Activated CD4-positive, alpha-beta T cell treated with anti-CD3 and anti-CD28 coated beads, Interleukin-2, amount 10 ng/mL, durations not matched to agents 7 days and 5 days (primary cell): ENCODE measurements at places on chromosomes 6 and 20. TPM values are rescaled to one million over a fixed set of nuclear protein-coding genes. Genes with fewer than 3 reads are reported as not detected.

- H3K4me3 ChIP-seq, result no peak overlapping the region
- H3K27me3 ChIP-seq, result no peaks in the 10 kb centered on the region
- DNase-seq, result no peak
- H3K36me3 ChIP-seq, result peaks cover 4% of the 10 kb centered on the region
- no peaks in the 10 kb centered on the region for H3K4me1 ChIP-seq
- H3K27ac ChIP-seq, result no peak overlapping the region
Observed at GRCh38 chr6:144619966-144620365, 334.8 kb downstream of the UTRN start.

DNA sequence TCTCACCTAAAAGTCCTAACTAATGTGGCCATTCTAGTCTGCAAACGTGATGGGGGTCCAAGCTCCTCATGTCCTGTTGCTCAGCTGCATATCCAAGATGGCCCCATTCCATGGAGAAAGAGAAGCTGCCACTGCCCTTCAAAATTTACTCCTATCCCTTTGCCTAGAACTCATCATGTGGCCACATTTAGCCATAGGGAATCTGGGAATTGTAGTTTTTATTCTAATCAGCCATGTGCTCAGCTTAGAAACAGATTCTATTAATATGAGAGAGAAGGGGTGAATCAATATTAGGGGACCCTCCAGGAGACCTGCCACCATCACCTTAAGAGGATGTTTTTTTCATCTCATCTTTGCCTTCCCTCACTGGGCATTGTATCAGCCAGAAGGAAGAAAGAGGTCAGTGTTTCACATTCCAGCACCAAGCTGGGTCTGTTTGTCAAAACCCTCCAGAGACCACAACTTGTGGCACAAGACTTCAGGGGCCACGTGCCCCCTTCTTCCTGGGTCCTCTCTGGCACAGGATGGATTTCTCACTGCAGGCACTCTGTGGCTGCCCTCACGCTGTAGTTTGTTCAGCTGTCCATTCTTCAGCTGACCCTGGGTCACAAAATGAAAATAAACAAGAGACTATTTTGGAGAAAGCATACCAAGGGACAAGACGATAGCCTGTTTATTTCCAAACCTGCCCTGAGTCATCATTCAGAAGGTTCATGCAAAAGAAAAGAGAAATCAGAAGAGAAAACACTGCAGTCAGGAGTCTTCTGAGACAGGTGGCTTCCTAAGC is 172.0 kb downstream of the EYA2 start:
- H3K27ac ChIP-seq, result no peak overlapping the region
- H3K27me3 ChIP-seq, result peaks cover 7% of the 10 kb centered on the region
- H3K36me3 ChIP-seq, result no peaks in the 10 kb centered on the region

- H3K4me3 ChIP-seq, result no peak overlapping the region
- no peak for DNase-seq
- H3K27me3 ChIP-seq, result no peaks in the 10 kb centered on the region
- H3K27ac ChIP-seq, result peak overlapping the region; percentile 64
- peaks cover 35% of the 10 kb centered on the region for H3K36me3 ChIP-seq
Observed at GRCh38 chr6:151399679-151400078, 8.3 kb upstream of the ZBTB2 start.

GRCh38 chr6:147712841-147713240 is 204.4 kb downstream of the SAMD5 start:
- H3K36me3 ChIP-seq, result no peaks in the 10 kb centered on the region
- DNase-seq, result no peak

DNA sequence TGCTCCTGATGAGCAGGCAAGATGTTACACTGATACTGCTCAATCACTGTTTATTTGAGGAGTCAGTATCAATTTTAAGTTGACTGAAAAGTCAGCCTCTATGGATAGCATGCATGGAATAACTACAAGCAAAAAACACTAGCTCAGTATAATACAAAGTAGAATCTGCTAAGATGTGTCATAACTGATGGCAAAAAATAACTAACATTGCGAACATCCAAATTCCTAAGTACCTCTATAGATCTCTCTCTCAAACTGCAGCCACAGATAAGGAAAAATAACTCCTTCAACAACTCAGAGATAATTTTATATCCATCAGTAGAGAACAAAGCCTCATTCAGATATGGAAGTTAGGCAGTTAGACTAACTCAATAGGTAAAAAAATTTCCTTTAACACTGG is 16.3 kb downstream of the HDAC2 start:
- no peak for DNase-seq
- no peak overlapping the region for H3K4me3 ChIP-seq
- peaks cover 32% of the 10 kb centered on the region for H3K36me3 ChIP-seq
- no peak overlapping the region for H3K27ac ChIP-seq
- no peaks in the 10 kb centered on the region for H3K27me3 ChIP-seq

GRCh38 chr6:156390621-156391020 is 386.6 kb upstream of the ARID1B start:
- H3K4me3 ChIP-seq, result no peak overlapping the region
- H3K4me1 ChIP-seq, result peaks cover 32% of the 10 kb centered on the region
- peaks cover 15% of the 10 kb centered on the region for H3K27me3 ChIP-seq
- no peak for DNase-seq
- H3K27ac ChIP-seq, result no peak overlapping the region

DNA sequence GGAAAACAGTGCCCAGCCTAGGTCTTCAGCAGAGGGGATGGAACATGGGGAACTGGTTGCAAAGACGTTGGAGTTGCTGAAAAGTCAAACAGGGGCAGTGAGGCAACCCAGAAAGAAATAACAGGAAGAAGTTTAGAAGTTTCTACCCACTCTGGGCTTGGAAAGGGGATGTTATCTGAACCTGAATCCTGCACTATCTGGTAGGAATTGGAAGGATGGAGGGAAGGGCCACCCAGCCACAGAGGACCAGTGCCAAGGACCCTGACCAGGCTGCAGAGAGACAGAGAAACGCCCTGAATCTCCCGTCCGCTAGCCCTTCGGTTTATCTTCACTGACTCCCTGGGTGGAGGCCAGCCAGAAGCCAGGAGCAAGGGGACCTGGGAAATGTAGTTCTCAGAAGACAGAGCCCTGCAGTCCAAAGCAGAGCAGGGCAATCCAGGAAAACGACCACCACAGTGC is 217.3 kb upstream of the RREB1 start:
- no peaks in the 10 kb centered on the region for H3K36me3 ChIP-seq
- H3K4me1 ChIP-seq, result peaks cover 2% of the 10 kb centered on the region
- H3K4me3 ChIP-seq, result no peak overlapping the region
- DNase-seq, result no peak

DNA sequence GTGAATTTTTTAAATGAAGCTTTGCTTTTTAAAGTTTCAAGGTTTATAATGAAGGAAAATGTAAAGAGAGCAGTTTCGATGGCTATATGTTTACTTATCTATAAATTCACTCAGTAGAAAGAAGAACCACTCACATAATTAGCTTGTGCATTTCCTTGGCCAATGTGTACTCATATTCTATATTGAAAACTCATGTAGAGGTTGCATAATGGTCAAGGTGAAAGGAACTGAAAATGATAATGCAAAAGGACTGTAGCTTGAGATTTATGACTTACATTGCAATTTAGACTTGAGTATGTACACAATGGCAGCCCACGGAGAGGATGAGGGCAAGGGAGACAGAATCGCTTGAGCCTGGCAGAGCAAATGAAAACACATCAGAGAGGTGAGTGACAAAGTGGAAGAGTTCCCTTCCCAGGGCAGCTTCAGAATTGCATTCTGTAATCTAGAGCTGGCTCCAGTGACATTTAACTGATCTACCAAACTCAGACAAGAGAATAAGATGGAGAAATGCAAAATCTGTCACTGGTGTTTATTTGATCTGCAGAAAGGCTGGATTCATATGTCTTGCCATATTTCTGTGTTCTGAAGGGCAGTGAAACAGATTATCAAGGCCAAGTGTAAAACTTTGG is 191.8 kb downstream of the TMEM200A start:
- no peak overlapping the region for H3K27ac ChIP-seq
- H3K36me3 ChIP-seq, result peaks cover 4% of the 10 kb centered on the region
- H3K4me1 ChIP-seq, result peaks cover 12% of the 10 kb centered on the region
- DNase-seq, result no peak
- no peak overlapping the region for H3K4me3 ChIP-seq

DNA sequence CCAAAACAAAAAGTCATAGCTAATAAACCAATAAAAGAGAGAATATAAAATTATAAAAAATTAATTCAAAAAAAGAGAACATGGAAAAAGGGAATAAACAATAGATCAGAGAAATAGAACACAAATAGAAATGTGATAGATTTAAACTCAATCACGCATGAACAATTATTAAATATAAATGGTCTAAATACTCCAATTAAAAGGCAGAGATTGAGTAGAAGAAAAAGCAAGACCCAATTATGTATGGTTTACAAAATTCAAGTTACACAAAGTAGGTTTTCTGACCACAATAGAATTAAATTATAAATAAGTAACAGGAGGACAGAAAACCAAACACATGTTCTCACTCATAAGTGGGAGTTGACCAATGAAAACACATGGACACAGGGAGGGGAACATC is 36.4 kb upstream of the MAN1A1 start:
- H3K4me1 ChIP-seq, result no peaks in the 10 kb centered on the region
- H3K4me3 ChIP-seq, result no peak overlapping the region
- H3K27me3 ChIP-seq, result no peaks in the 10 kb centered on the region

DNA sequence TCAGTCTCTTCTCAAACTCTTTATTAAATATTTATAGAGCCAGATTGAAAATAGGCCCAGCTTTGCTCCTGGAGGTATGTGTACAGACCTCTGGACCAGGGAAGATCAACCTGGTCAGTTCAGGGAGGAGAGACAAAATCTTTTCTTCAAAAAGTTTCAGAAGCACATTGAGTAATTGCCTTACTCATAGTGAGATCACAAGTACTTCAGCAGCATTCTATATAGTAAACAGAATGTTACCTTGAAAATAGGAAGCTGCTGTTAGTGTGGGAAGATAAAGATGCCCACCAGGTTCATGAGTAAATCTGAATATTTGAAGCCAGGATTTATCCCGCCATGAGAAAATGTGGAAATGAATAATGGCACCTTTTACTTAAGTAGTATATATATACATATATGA is 665.9 kb upstream of the CITED2 start:
- H3K27me3 ChIP-seq, result no peaks in the 10 kb centered on the region
- H3K4me3 ChIP-seq, result no peak overlapping the region
- H3K4me1 ChIP-seq, result no peaks in the 10 kb centered on the region
- H3K27ac ChIP-seq, result no peak overlapping the region
- H3K36me3 ChIP-seq, result no peaks in the 10 kb centered on the region

DNA sequence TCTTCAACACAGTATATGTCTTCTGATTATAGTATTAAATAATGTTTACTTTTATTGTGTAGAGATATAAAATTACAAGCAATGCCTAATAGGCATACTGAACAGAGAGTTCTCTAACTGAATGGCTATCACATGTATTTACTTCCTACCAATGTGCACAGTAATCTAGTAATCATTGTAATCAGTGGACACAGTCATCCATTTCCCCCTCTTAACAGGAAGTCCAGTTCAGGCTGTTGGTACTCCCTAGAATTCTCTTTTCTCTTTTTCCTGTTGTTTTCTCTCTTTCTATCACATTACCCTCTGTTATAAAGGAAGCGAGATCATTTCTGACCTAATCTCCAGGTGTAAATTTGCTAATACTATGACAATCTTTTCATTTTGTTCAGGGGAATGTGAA is 172.5 kb downstream of the HTR1B start:
- DNase-seq, result no peak
- no peaks in the 10 kb centered on the region for H3K36me3 ChIP-seq
- no peak overlapping the region for H3K4me3 ChIP-seq
- H3K4me1 ChIP-seq, result no peaks in the 10 kb centered on the region

DNA sequence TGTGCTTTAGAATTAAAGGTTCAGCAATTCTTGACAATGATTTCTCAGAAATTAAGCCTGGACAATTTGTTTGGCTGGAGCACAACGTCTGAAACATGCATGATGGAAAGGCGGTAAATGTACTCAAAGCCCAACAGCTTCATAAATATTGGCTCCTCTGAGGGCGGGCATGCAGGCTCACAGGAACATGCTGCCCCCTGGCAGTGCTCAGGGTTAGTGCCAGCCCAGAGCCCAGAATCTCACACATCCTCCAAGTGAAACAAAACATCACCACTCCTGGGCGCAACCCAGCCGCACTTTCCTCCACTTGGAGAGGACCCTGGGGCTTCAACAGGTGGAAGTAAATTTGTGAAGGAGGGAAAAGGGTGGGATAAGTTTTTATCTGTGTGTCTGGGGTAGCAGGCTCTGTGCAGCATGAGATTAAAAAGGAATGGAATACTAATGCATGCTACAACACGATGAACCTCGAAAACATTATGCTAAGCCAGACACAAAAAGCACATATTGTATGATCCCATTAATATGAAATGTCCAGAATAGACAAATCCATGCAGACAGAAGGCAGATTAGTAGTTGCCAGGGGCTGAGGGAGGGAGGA is 54.1 kb upstream of the PTPRT start:
- H3K36me3 ChIP-seq, result no peaks in the 10 kb centered on the region
- no peak overlapping the region for H3K4me3 ChIP-seq
- no peaks in the 10 kb centered on the region for H3K27me3 ChIP-seq
- no peaks in the 10 kb centered on the region for H3K4me1 ChIP-seq
- no peak overlapping the region for H3K27ac ChIP-seq

- DNase-seq, result no peak
- H3K36me3 ChIP-seq, result peaks cover 5% of the 10 kb centered on the region
Observed at GRCh38 chr20:63956664-63957003, 418 bp upstream of the UCKL1 start.

DNA sequence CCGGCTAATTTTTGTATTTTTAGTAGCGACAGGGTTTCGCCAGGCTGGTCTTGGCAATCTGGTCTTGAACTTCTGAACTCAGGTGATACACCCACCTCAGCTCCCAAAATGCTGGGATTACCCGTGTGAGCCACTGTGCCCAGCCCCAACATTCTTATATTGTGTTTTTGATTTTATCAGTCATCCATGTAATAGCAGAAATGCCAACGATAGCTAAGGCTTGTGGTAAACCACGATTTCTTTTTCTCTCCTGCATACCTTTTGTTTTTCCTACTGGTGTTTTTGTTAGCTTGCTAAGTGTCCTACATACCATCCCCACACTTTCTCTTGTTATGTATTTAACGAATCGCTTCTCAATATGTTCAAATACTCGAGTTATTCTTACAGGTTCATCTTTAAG is 12.1 kb downstream of the PHACTR2 start:
- no peak overlapping the region for H3K4me3 ChIP-seq
- no peaks in the 10 kb centered on the region for H3K27me3 ChIP-seq
- no peak overlapping the region for H3K27ac ChIP-seq
- H3K36me3 ChIP-seq, result no peaks in the 10 kb centered on the region

GRCh38 chr6:109428889-109429477 is 11.4 kb downstream of the PPIL6 start:
- H3K27ac ChIP-seq, result no peak overlapping the region
- peaks cover 3% of the 10 kb centered on the region for H3K4me1 ChIP-seq
- no peaks in the 10 kb centered on the region for H3K36me3 ChIP-seq
- H3K27me3 ChIP-seq, result peaks cover 10% of the 10 kb centered on the region
- no peak for DNase-seq
- no peak overlapping the region for H3K4me3 ChIP-seq

Gene ZSWIM3
- total RNA-seq, result 6.4 TPM

Gene CRISP2
- not detected for total RNA-seq

Gene MICB
- total RNA-seq, result 54.2 TPM

Gene OR2H2
- not detected for total RNA-seq

Gene PRL
- not detected for total RNA-seq

Gene HAO1
- not detected for total RNA-seq

Gene FAM83D
- 22.5 TPM for total RNA-seq

Gene MED20
- 18.6 TPM for total RNA-seq

Gene PNLDC1
- total RNA-seq, result 0.30 TPM

Gene OR2H1
- total RNA-seq, result not detected

Gene SYCP2
- 9.1 TPM for total RNA-seq

Gene VSTM2L
- not detected for total RNA-seq

Gene SNAP25
- total RNA-seq, result not detected
